ENCODE measurements at places on chromosomes 5 and 9. TPM values are rescaled to one million over a fixed set of nuclear protein-coding genes. Genes with fewer than 3 reads are reported as not detected.
A peak's percentile ranks its signal among the peaks of the same experiment; 100 is the strongest.

- no peaks in the 10 kb centered on the region for H3K4me1 ChIP-seq
- no peak overlapping the region for H3K4me3 ChIP-seq
- H3K27ac ChIP-seq = no peak overlapping the region
- no peak for DNase-seq
These were observed 92.4 kb upstream of the LIFR start for GRCh38 chr5:38648703-38649291.

DNA sequence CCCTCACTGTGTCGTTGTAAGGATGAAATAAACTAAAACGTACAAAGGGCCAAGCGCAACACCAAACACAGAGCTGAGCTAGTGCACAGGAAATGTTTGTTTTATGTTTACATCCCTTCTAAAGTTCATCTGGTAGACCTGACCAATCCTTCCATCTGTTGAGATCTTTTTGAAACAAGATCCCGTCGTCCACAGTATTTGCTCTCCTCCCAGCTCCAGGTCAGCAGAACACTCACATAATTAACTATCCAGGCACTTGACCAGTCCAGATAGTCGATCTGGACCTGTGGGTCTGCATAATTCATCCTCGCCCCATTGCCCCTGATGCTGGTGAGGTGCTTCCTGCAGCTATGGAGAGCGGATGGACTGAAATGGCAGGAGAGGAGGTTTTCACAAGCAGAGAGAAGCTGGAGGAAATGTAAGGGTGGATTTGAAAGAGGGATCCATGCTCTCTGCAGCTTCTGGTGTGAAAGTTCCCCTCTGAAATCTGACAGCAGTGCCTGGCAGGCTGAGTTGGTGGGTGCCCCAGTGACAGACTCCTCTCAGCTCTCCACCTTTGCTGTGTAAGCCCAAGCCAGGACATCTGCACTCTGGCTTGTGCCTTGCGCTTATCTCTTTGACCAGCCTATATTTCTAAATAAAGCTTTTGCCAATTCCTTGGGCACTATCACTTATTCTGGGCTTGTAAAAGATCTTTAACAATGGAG, 102.4 kb downstream of the TTLL11 start:
- no peaks in the 10 kb centered on the region for H3K4me1 ChIP-seq
- H3K27me3 ChIP-seq = no peaks in the 10 kb centered on the region
- DNase-seq = no peak
- H3K36me3 ChIP-seq = peaks cover 7% of the 10 kb centered on the region

GRCh38 chr5:6636293-6636692, 3.1 kb downstream of the SRD5A1 start:
- H3K36me3 ChIP-seq = no peaks in the 10 kb centered on the region
- H3K27ac ChIP-seq = peak overlapping the region; percentile 80
- H3K27me3 ChIP-seq = no peaks in the 10 kb centered on the region
- H3K4me1 ChIP-seq = peaks cover 60% of the 10 kb centered on the region
- H3K4me3 ChIP-seq = no peak overlapping the region
- DNase-seq = no peak

- no peak overlapping the region for H3K4me3 ChIP-seq
- no peak for DNase-seq
- H3K27me3 ChIP-seq = no peaks in the 10 kb centered on the region
- H3K36me3 ChIP-seq = no peaks in the 10 kb centered on the region
These were observed 250.5 kb upstream of the TUT7 start for GRCh38 chr9:86604741-86605140.

The SH3RF2 gene
- 146 TPM for total RNA-seq

The ALDH1A1 gene
- total RNA-seq = 12.3 TPM
